Uterus (tissue), 4 donors: ENCODE measurements at places on chromosomes 11 and 22.

DNA sequence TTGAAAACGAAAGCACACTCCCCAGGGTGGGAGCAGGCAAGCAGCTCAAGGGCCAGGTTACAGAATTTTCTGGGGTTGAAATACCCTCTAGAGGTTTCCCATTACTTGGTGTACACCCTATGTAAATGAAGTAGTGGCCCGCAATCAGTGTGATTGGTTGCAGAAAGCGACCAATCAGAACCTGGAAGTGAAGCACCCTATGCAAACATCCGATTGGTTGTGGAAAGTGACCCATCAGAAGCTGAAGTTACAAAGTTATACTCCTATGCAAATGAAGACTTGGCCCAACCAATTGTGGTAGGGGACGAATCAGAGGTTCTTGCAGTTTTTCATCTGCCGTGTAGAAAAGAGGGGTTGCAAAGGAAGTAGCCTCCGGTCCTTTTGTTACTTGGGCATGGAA lies 19.2 kb downstream of the PRR5 start:
- no peaks in the 10 kb centered on the region for H3K4me1 ChIP-seq
- DNase-seq = no peak
- H3K4me3 ChIP-seq = no peak overlapping the region
- no peak overlapping the region for H3K27ac ChIP-seq
- no peaks in the 10 kb centered on the region for H3K27me3 ChIP-seq
- H3K36me3 ChIP-seq = no peaks in the 10 kb centered on the region

DNA sequence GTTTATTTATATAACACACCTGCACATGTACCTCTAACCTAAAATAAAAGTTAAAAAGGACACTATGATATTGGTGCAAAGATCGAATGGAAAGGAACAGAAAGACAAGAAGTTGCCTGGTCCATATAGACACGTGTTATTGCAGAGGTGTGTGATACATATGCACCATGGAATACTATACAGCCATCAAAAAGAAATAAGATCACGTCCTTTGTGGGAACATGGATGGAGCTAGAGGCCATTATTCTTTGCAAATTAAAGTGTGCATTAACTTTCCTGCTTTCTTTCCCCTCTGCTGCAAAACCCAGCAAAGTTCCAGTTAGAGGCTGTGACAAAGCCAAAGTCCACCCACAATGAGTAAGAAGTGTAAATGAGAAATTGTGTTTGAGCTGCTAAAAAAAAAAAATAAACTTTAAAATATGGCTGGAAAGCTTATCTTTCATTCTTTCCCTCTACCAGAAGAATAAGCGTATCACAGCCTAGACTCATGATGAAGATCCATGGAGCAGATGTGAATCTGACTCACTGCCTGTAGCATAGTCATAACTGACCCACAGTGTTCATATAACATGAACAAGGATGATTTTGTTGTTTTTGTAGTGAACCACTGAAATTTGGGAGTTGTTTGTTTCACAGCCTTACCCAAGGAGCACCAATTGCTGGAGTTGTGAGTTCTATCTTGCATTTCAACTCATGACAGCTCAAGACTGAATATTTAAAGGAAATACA lies 9.6 kb downstream of the OR52K1 start:
- H3K27me3 ChIP-seq = no peaks in the 10 kb centered on the region
- H3K27ac ChIP-seq = no peak overlapping the region
- DNase-seq = no peak
- no peak overlapping the region for H3K4me3 ChIP-seq

DNA sequence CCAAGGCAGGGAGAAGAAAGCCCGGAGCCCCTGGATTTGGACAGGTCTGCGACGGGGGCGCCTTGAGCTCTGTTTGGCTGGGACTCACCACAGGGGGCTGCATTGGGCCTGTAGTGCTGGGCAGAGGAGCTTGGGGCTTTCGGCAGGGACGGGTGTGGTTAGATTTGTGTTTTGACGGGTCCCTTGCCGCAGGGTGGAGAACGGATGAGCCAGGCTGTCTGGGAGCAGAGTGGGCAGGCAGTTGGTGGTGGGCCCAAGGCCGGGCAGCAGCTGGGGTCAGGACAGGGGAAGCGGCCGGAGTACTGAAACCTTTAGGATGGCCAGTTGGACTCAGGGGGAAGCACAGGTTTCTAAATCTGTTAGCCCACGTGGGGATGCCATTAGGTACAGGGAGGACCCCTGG lies 13.4 kb downstream of the C11orf24 start:
- H3K27ac ChIP-seq = peak overlapping the region; percentile 79
- H3K36me3 ChIP-seq = no peaks in the 10 kb centered on the region
- H3K27me3 ChIP-seq = no peaks in the 10 kb centered on the region
- H3K4me1 ChIP-seq = peaks cover 5% of the 10 kb centered on the region

- peak overlapping the region; percentile 81 for H3K27ac ChIP-seq
- H3K4me3 ChIP-seq = no peak overlapping the region
- H3K27me3 ChIP-seq = no peaks in the 10 kb centered on the region
- no peaks in the 10 kb centered on the region for H3K36me3 ChIP-seq
- DNase-seq = peak; percentile 55
Measured at GRCh38 chr22:35352214-35353111, 28.4 kb upstream of the HMOX1 start.

GRCh38 chr11:79396674-79397073 lies 44.2 kb downstream of the TENM4 start:
- no peak overlapping the region for H3K27ac ChIP-seq
- H3K36me3 ChIP-seq = no peaks in the 10 kb centered on the region
- no peaks in the 10 kb centered on the region for H3K4me1 ChIP-seq
- H3K4me3 ChIP-seq = no peak overlapping the region
- H3K27me3 ChIP-seq = no peaks in the 10 kb centered on the region

DNA sequence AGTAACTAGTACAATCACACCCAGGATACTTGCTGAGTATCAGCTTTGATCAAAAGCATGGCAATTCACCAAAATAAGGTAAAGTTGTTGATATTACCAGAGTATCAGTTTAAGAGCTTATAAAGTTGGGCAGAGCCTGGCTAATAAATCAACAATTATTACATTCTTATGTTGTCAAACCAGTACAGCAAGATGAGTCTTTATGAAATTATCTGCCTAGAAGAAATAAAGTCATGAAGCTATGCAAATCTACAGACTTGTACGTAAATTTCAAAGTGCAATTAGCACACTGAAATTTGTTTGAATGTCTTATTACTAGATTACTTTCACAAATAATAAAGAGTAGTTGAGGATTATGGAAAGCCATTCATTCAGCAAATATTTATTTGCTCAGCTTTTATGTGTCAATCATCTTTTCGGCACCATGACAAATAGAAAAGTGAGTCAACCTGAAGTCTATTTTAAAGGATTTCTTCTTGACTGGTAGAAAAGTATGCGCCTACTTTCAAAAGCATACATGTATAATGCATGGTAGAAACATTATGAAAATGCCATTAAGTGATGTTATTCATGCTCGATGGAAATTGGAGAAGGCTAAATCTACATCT lies 5.0 kb upstream of the ANO3 start:
- H3K27ac ChIP-seq = no peak overlapping the region
- H3K4me3 ChIP-seq = no peak overlapping the region
- no peaks in the 10 kb centered on the region for H3K36me3 ChIP-seq
- no peaks in the 10 kb centered on the region for H3K4me1 ChIP-seq
- no peak for DNase-seq

GRCh38 chr11:67240576-67241389 lies 25.5 kb upstream of the GRK2 start:
- H3K36me3 ChIP-seq = no peaks in the 10 kb centered on the region
- no peaks in the 10 kb centered on the region for H3K27me3 ChIP-seq
- DNase-seq = peak; percentile 62
- H3K4me1 ChIP-seq = no peaks in the 10 kb centered on the region
- H3K4me3 ChIP-seq = peak overlapping the region; percentile 68
- H3K27ac ChIP-seq = peak overlapping the region; percentile 91

- DNase-seq = no peak
- no peak overlapping the region for H3K27ac ChIP-seq
- H3K4me3 ChIP-seq = no peak overlapping the region
- H3K4me1 ChIP-seq = no peaks in the 10 kb centered on the region
- H3K27me3 ChIP-seq = no peaks in the 10 kb centered on the region
- H3K36me3 ChIP-seq = no peaks in the 10 kb centered on the region
Measured at GRCh38 chr11:35714882-35715627, 52.5 kb downstream of the TRIM44 start.

GRCh38 chr22:36182857-36183256 lies 18.8 kb downstream of the APOL4 start:
- no peak for DNase-seq
- H3K4me1 ChIP-seq = peaks cover 3% of the 10 kb centered on the region
- no peak overlapping the region for H3K4me3 ChIP-seq

GRCh38 chr22:37594237-37594636 lies 14.3 kb upstream of the LGALS2 start:
- H3K4me1 ChIP-seq = no peaks in the 10 kb centered on the region
- H3K27me3 ChIP-seq = no peaks in the 10 kb centered on the region
- no peaks in the 10 kb centered on the region for H3K36me3 ChIP-seq
- no peak overlapping the region for H3K4me3 ChIP-seq
- no peak for DNase-seq

DNA sequence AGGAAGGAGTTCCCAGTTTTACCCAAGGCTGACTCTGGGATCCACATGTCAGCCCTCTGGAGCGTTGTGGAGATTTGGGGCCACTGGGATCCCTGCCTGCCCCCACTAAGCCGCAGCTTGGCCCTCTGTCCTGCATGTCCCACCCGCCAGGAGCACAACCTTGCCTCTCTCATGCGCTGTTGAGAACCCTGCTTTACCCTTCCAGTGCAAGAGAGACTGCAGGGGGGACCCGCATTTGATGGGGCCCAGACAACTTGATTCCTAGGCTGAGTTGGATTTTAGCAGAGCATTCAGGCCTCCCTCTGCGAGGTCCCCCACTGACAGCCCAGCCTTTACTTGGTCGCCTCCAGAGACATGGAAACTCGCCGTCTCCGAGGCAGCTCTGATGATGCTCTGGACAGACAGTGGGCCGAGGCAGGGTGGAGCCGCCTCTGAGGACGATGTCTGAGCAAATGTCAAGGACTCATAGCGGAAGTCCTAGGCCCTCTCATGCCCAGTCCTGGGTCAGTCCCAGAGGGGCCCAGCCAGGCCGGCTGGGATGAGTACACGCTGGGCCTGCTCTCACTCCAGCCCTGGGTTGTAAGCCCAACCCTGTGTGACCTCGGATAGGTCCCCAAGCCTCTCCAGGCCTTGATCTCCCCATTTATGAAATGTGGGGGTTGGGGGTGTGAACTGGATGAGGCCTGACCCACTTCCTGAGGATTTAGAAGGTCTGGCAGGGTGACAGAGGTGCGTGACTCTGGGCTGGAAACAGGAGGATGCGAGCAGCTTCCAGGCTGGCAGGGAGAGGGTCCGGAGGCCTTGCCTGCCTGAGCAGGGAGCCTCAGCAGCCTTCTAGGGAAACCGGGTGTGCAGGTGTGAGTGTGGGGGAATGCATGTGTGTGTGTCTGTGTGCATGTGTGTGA lies 630 bp downstream of the CD5 start:
- no peak overlapping the region for H3K4me3 ChIP-seq
- no peaks in the 10 kb centered on the region for H3K36me3 ChIP-seq
- H3K27me3 ChIP-seq = no peaks in the 10 kb centered on the region
- H3K4me1 ChIP-seq = no peaks in the 10 kb centered on the region
- DNase-seq = no peak

GRCh38 chr22:48841881-48842582 lies 985.6 kb downstream of the BRD1 start:
- DNase-seq = no peak
- no peaks in the 10 kb centered on the region for H3K36me3 ChIP-seq
- H3K27ac ChIP-seq = no peak overlapping the region
- H3K27me3 ChIP-seq = no peaks in the 10 kb centered on the region
- H3K4me1 ChIP-seq = no peaks in the 10 kb centered on the region

- no peaks in the 10 kb centered on the region for H3K36me3 ChIP-seq
- no peaks in the 10 kb centered on the region for H3K4me1 ChIP-seq
- H3K27me3 ChIP-seq = no peaks in the 10 kb centered on the region
- DNase-seq = no peak
- no peak overlapping the region for H3K4me3 ChIP-seq
Measured at GRCh38 chr11:111718859-111719258, 47.3 kb downstream of the PPP2R1B start.

- H3K4me3 ChIP-seq = no peak overlapping the region
- no peak for DNase-seq
- no peaks in the 10 kb centered on the region for H3K27me3 ChIP-seq
- H3K4me1 ChIP-seq = no peaks in the 10 kb centered on the region
- H3K27ac ChIP-seq = no peak overlapping the region
Measured at GRCh38 chr11:116733043-116733755, 39.6 kb downstream of the BUD13 start.
